ENCODE measurements at places on chromosomes 7 and 10.

- DNase-seq = no peak
Observed at GRCh38 chr7:65946904-65947303, 35.1 kb downstream of the GUSB start.

DNA sequence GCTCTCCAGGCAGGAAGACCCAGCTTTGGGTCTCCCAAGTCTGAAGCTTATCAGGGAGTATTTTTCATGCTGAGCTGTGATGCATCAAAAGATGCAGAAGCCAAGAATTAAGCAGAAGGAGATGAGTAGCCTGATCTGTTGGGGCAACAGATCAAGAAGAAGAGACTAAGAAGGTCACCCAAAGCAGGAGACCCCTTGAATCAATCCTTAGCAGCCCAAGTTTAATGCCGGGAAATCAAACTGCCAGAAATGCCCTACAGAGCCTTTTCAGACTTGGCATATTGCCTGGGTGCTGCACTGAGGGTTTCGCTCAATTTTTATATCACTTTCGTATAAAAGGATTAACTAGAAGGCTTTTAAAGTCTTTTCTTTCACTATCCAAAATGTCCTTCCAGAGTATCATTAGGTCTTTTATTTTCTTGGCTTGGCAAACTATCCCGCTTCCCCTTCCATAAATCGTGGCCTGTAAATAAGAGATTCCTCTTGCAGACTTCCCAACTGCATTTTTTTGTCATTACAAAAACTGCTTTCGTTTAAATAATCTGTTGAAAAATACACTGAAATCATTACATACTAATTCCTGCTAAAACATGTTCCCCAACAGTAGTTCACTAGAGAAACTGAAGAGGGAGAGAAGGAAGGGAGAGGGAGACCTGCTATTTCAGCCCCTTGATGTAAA is 49.0 kb upstream of the STK17A start:
- no peak for DNase-seq

DNA sequence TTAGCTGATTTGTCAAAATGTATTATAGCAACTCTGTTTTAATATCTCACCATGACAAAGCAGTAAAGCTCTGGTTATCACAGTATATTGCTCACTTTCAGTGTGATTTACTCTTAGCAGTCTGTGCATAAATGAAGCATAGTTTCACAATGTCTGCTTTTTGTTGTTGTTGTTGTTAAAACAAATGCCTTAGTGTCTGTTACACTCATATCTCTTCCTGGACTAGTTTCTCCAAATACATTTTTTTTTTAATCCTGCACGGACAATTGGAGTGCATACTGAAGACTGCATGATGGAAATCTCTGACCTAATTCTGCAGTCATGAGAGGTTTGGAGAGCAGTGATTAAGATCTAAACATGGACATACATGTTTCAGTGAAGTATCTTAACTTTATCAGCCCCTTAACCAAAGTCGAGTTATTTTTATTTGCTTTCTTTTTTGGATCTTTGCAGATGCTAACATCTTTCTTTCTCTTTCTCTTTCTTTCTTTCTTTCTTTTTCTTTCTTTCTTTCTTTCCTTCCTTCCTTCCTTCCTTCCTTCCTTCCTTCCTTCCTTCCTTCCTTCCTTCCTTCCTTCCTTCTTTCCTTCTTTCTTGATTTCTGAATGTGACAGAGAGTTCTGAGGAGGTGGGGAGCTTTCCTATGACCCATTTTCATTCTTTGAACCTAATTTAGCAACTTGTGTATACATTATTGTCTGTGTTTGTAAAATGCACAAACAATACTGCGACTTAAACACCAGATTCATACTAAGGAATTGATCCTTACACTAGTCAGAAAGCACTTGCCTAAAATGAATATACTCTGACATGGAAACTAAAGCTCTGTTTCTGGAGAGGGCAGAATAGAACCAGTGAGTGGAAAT is 161.5 kb upstream of the AGR3 start:
- DNase-seq = no peak

- DNase-seq = no peak
Observed at GRCh38 chr10:95509251-95509650, 51.9 kb downstream of the SORBS1 start.

DNA sequence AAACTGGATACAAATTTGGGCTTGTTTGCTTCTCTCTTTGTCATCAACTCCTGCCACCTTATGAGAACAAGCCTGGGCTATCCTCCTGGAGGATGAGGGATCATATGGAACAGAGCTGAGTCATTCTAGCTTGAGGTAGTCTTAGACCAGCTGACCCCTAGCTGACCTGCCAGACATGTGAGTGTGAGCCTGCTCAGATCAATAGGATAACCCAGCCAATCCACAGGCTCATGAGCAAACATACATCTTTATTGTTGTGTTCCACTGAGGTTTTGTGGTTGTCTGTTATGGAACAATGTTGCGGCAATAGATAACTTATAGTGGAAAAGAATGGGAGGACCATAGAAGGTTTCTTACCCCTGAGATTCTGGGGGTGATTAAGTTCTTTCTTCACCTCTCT is 54.5 kb upstream of the FAM180A start:
- DNase-seq = no peak

- no peak for DNase-seq
Observed at GRCh38 chr10:61187601-61188000, 243.6 kb upstream of the RHOBTB1 start.

GRCh38 chr7:31327071-31327470 is 13.5 kb downstream of the NEUROD6 start:
- peak; percentile 68 for DNase-seq

- DNase-seq = peak; percentile 10
Observed at GRCh38 chr7:38232502-38233366, 40.7 kb downstream of the TARP start.

DNA sequence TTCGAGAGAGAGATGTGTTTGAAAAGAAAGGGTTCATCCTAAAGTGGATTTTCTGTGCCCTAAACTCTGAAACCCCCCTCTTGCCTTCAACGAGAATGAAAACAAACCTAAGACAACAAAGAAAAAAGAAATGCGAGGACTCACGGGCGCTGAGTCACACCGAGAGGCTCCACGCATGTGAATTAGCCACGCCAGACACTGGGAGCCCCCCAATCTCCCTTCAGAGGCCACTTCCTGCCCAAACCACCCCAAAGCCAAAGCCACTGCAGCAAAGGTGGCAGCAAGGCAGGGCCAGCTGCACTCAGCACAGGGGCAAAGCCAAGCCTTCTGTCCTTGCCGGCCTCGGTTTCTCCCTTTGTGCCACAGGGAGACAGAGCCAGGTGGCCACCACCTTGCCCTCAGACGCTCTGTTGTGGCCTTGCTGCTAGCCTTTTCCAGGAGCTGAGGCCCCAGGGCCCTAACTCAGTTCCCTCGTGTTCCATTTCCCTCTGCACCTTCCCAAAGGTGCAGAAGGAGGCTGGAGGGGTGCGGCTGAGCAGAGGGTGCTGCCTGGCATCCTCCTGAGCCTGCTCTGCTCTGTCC is 93.3 kb downstream of the FAM53B start:
- DNase-seq = no peak

- DNase-seq = peak; percentile 96
Observed at GRCh38 chr10:90930971-90931871, 10.3 kb upstream of the ANKRD1 start.

- DNase-seq = peak; percentile 54
Observed at GRCh38 chr10:93815304-93816096, 57.8 kb downstream of the LGI1 start.

DNA sequence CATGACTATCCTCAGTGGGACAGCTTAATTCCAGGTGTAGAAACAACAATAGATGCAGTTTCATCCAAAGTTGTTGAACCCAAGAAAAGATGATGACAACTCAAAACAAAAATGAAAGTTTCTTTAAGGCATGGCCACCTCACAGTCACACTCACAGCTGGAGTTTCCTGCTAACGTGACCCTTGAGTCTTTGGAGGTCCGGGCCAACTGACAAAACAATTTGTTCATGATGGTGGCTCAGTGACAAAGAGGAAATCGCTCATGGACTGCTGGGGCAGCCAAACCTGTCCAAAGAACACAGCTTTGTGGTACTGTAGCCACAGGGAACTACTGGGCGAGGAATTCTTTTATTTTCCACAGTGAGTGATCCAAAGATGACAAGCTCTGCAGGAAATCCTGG is 96.0 kb upstream of the JCAD start:
- no peak for DNase-seq

GRCh38 chr7:111931958-111932357 is 274.2 kb downstream of the DOCK4 start:
- DNase-seq = no peak

Measured in ELF-1 (cell line).